ENCODE measurements at places on chromosomes 7 and 10.

GRCh38 chr7:5997210-5997808 lies 11.5 kb downstream of the PMS2 start:
- no peak for DNase-seq

- no peak for DNase-seq
Observed at GRCh38 chr10:88920986-88921593, 31.5 kb downstream of the ACTA2 start.

DNA sequence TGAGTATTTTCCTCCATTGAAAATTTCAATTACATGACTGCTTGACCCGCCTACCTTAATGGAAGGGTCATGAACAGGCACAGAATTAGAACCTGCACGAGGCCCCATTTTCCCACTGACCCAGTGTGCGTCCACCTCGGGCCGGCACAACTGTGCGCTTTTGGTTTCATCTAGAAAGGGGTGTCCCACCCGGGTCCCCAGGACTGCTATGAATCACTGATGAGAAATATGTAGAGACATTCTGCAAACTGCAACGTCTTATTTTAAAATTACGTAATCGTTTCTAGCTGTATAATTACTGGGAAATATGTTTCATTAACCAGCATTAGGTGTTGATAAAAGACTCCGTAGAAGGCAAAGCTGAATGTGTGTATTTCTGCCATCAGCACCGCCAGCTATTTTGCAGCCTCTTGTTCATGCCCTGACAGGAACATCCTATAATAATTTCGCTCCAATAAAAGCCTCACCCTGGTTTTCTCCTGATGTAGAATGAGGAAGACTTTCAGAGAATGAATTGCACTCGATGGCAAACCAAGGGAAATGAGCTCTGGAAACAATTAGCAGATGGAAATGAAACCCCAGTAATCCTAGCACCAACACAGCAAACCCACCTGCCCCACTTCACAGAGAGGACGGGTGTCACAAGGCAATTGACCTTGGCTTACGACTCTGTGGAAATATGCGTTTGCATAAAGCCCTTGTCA lies 562.1 kb downstream of the DNAJB6 start:
- DNase-seq = no peak

DNA sequence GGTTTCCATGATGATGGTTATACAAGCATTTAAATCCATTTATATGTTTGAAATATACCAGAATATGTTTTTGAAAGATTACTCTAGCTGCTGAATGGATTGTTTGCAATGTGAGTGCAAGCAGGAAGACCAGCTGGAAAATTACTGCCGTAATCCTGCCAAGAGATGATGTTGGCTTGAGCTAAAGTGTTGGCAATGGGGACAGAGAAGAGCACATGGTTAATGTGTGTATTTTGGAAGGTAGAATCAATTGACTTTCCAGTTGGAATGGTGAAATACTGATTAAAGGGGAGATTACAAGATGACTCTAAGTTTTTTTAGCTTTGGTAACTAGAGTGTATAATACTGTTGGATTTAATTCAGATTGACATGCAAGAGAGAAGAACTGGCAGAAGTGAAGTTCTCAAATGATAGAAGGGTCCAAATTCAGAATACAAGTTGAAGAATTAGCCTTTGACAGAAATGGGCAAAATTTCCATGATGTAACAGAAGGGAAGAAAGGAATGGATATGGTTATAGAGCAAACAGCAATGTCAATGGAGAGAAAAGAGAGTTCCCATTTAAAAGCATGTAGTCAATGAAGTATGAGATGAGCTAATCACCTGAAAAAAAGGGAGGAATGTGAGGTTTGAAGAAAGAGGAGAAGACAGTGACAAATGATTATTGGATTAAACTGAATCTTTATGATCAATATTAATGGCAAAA lies 422.0 kb downstream of the CDC14C start:
- DNase-seq = no peak

- no peak for DNase-seq
Observed at GRCh38 chr10:24324651-24325050, 115.7 kb downstream of the KIAA1217 start.

DNA sequence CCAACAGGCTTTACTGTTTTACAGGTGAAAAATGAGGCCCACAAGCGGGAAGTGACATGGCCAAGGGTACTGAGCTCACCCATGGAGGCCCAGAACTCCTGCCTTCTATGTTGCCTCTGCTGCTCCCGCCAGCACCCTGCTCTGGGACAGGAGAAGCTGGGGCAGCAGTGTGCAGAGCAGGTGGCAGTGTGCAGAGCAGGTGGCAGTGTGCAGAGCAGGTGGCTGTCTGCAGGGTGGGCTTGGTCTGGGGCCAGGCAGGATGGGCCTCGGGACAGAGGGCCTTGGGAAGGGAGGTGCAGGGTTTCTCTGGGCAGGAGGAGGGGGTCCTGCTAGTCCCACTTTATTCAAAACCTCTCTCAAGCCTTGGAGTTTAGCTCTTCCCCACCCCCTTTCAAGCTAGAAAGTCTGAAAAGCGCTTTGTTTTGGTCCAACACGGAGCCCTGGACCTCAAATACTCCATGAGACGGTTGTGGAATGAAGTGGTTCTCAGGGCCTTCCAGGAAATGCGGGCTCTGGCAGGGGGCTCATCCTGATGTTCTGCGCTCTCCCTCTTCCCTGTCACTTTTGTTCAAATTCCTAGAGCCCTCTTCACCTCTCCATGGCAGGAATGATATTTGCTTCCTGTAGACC lies 26.8 kb downstream of the TSPAN15 start:
- DNase-seq = no peak

GRCh38 chr10:120612756-120613155 lies 155.7 kb downstream of the PLPP4 start:
- no peak for DNase-seq
